ENCODE measurements at places on chromosomes 13 and 19.

- no peak for DNase-seq
Observed at GRCh38 chr19:14978161-14978776, 1.4 kb downstream of the SLC1A6 start.

DNA sequence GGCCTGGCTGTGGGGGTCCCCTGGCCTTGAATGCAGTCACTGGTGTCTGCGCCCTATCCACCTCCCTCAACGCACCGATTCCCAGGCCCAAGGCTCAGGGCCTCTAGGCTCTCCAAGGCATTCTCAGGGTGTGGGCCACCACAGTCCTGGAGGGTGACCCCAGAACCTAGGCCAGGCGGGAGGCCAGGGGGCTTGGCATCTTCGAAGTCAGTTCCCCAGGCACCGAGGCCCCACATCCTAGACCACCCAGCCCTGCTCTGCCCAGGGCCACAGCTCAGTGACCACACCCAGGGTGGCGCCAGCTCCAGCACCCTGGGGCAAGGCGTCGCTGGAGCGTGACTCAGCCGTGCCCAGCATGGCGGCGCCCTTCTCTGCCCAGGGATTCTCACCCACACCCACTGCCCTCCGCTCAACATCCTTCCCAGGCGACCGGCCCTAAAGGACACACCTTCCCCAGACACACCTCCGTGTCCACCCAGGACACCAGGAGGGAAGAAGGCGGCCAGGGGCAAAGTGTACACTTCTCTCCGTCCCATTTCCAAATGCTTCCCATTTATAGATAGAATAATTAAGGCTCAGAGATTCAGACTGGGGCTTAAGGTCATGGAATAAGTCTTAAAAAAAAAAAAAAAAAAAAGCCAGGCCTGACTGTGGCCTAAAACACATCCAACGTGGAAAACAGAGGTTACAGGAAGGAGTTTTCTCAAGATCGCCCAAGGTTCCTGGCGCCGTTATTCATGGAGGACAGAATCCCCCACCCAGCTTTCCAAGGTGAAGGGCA lies 36.4 kb upstream of the NANOS3 start:
- no peak for DNase-seq

DNA sequence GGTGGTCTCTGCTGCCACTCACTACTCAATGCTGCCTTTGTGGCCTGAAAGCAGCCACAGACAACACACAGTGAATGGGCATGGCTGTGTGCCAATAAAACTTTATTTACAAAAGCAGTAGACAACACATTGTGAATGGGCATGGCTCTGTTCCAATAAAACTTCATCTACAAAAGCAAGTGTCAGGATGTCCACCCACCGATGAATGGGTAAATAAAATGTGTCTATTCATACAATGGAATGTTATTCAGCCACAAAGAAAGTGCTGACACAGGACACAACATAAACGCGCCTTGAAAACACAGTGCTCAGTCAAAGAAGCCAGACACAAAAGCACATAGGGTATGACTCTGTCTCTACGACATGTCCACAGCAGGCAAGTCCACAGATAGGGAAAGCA lies 20.1 kb downstream of the ZSCAN5A start:
- DNase-seq, result no peak

GRCh38 chr13:40598569-40598968 lies 67.9 kb downstream of the FOXO1 start:
- DNase-seq, result no peak

DNA sequence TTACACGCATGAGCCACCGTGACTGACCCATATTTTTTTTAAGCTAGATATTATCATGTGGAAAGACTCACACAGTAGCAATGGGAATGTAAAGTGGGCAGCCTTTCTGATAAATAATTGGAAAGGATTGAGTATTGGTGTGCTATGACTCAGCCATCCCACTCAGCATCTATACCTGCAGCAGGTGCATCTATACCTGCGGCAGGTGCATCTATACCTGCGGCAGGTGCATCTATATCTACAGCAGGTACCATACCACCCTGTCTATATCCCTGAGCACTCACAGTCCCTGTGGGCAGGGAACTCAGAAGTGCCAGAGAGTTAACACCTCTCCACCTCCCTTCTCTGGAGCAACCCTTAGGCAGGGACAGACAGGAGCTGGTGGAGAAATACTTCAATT lies 5.2 kb upstream of the LRRC8E start:
- no peak for DNase-seq

- no peak for DNase-seq
Observed at GRCh38 chr19:50939596-50939995, 13.2 kb downstream of the KLK5 start.

DNA sequence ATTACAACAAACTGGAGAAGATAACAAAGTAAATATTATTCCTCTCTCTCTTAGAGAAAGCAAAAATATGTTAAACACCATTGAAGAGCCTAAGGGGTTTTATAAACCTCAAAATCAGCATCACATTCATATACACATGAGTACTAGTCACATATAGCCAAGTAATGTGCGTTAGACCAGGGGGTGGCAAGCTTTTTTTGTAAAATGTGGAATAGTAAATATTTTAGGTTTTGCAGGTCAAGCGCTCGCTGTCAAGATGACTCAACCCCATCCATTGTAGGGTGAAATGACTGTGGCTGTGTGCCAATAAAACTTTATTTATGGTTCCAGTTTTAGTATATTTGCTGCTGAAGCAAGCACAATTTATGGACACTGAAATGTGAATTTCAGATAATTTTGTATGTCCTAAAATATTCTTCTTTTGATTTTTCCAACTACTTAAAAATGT lies 21.7 kb downstream of the RFX2 start:
- DNase-seq, result no peak

- DNase-seq, result no peak
Observed at GRCh38 chr13:47865883-47866282, 135.2 kb downstream of the SUCLA2 start.

- DNase-seq, result no peak
Observed at GRCh38 chr13:76656056-76656455, 230.1 kb downstream of the KCTD12 start.

DNA sequence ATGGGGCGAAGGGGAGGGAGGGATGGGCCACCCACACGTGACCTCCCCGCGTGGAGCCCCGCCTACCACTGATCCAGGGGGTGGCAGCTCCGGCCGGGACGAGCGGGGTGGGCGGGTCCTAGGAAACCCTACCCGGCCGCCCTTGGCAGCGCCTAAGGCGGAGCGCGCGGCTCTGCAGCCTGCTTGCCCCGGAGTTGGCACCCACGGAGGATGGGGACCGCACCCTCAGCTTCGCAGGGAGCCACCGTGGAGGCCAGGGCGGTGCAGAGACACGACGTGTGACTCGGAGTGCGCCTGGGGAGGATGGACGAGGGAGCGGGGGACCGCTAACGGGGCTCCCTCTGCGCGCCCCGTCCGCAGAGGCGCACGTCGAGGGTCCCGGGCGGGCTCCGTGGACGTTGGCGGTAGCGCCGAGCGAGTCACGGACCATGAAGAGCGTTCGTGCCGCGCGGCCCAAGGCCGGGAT lies at the start of gene RGS9BP:
Gene RGS9BP, plus strand, starts transcription at position 129 of the 466 bp plus-strand sequence. CDS start 416 bp downstream, outside the sequence.
- peak; percentile 79 for DNase-seq

DNA sequence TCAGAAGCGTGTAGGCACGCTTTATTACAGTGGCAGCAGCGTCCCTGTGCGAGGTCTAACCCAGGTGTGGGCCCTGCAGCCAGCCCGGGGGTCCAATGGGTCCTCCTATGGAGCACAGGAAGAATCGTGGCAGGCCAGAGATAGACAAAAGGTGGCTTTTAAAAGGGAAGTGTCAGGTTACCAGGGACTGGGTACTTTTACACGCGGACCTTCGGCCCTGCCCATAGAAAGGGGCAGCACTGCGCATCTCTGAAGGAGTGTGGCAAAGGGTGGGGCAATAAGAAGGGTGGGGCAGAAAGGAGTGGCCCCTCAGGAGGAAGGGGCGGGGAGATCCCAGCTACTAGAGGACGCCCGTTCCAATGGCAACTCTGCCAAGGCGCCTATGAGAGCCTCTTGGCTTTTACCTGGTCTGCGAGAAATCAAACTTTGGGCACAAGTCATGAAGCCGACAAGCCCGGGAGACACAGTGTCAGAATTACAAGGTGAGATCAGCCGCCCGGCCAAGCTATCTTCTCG lies 1419.8 kb downstream of the UQCRFS1 start:
- DNase-seq, result peak; percentile 80

DNA sequence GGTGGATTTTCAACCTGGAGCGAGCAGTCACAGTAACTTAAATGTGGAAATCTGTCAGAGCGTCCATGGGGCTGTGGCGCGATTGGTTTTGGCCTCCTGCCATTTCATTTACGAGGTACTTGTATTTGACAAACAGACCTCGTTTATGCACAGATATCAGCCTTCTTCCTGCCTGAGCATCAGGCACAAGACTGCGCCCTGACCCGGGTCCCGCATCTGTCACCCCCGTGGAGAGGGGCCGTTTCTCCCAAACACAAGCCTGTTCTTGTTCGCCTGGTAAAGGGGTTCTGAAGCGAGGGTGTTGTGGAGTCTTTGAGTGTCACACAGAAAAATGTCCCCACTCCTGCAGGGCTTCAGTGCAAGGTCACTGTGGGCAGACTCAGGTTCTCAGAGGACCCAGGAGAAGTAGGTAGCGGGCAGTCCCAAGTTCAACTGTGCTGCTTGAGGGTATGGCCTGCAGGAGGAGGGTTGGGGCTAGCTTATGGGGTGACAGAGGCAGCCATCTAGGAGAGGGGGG lies 202.3 kb downstream of the URI1 start:
- no peak for DNase-seq

DNA sequence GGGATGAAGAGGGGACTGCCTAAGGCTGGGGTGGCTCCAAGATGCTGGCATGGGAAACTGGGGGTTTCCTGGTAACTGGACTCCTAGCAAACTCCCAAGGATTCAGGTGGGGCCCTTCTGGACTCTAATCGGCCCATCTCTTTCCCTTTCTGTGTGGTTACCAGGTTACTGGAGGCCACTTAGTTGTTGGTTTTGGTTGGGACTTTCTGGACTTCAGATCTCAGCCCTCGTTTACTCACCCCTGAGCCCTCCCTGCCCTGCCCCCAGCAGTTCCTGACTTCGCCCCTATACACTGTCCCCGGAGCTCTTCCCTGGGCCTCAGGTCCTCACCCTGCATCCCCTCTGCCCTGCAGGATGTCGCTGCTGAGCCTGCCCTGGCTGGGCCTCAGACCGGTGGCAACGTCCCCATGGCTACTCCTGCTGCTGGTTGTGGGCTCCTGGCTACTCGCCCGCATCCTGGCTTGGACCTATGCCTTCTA lies 328 bp downstream of the CYP4F12 start:
- no peak for DNase-seq

DNA sequence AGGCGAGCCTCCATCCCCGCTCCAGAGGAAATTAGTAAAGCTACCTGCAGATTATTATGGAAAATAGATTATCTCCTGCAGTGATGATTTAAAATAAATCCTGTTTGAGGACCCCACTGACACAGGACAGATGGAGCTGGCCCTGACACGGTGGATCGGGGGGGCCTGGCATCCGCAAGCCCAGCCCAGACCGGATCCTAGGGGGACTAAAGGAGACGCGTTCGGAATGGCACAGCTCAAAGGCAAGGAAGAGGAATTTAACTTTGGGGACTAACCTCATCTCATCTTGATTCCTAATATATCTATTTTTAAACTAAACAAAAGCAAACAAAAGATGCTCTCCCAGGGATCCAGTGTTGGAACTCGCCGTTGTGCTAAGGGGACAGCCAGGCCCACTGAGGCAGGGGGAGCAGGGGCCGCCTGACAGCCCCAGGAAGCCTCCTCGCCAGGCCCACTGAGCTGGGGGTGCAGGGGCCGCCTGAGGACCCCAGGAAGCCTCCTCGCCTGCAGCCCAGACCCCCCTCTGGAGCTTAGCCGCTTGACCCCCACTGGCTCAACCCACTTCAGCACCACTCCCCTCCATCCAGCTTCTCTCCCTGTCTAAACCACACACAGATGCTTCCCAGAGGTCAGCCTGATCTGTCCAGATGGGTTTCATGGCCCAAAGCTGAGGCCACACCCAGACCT lies 78.6 kb downstream of the SPACA7 start:
- no peak for DNase-seq

GRCh38 chr13:105463011-105463501 lies 1072.4 kb downstream of the EFNB2 start:
- no peak for DNase-seq

GRCh38 chr19:41804336-41804735 lies 7.9 kb downstream of the CEACAM3 start:
- DNase-seq, result no peak

DNA sequence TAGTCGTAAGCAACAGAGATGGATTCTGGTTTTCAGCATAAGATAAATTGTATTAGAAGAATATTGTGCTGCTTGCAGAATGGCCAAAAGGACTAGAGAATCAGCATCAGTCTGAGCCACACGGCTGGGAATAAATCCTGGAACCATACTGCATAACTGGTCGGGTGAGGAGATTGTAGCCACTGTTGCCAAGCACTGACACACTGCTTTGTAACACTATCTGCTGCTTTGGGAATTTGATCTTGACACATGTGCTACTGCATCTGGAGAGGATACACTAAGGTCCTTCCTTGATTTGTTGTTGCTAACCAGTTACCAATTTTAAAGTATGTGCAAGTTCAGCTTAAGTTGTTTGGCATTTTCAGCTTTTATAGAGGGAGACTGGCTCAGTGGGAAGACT lies 1.9 kb downstream of the HNRNPA1L2 start:
- no peak for DNase-seq

- no peak for DNase-seq
Observed at GRCh38 chr13:46622630-46623256, 69.8 kb downstream of the LRCH1 start.

- DNase-seq, result no peak
Observed at GRCh38 chr19:52987221-52987620, 24.5 kb upstream of the ZNF816 start.

- DNase-seq, result peak; percentile 99
Observed at GRCh38 chr19:56507446-56508289, at the start of gene ZNF471. TSS of gene ZNF471 (plus strand) at chr19:56507855. CDS start at chr19:56511572, 3,717 bp downstream.

- no peak for DNase-seq
Observed at GRCh38 chr19:2887391-2887914, 13.3 kb upstream of the ZNF57 start.

- no peak for DNase-seq
Observed at GRCh38 chr19:50590191-50590590, 22.0 kb upstream of the LRRC4B start.

DNA sequence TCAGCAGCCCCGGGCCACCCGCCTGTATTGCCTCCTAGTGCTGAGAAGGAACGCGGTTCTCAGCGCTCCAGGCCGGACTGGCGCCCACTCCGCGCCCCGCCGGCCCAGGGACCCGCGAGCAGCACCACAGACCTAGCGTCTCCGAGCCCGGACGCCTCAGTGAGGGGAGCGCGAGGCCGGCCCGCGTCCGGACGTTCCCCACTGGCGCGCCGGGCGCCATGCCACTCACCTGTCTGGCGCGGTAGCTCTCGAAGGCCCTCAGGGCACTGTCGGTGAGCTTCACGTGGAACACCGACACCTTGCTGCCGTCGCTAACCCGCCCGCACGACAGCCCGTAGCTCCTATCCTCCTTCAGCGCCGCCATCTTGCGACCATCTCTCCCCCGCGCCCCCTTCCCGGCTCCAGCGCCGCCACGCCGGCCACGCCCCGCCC lies at the start of gene ELL:
Gene ELL, minus strand, starts transcription at position 379 of the 432 bp plus-strand sequence. Its CDS starts 15 bp downstream, at position 364.
- no peak for DNase-seq

DNA sequence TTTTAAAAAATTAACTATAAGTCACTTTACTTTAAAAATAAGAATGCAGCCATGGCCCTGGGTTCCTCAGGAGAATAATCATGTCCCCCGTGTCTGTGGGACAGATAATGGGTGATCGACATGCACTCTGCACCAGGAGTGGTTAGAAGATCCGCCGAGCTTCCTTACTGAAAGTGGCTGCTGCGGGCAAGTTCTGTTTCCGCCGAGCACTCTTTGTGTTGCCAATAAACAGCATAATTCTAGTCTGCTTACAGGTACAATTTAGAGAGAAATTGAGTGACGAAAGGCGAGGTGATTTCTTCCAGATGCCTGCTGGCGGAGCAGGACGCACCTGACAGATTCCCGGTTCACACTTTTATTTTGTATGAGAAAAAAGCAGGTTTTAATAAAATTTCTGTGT lies 139.0 kb downstream of the SOX1 start:
- no peak for DNase-seq

GRCh38 chr13:26988059-26988769 lies 183.4 kb downstream of the USP12 start:
- DNase-seq, result no peak

All from nucleus accumbens (tissue), 56 donors.